ENCODE measurements at places on chromosomes 16 and 17.

GRCh38 chr16:78800523-78800922 is 701.1 kb downstream of the WWOX start:
- DNase-seq, result no peak

DNA sequence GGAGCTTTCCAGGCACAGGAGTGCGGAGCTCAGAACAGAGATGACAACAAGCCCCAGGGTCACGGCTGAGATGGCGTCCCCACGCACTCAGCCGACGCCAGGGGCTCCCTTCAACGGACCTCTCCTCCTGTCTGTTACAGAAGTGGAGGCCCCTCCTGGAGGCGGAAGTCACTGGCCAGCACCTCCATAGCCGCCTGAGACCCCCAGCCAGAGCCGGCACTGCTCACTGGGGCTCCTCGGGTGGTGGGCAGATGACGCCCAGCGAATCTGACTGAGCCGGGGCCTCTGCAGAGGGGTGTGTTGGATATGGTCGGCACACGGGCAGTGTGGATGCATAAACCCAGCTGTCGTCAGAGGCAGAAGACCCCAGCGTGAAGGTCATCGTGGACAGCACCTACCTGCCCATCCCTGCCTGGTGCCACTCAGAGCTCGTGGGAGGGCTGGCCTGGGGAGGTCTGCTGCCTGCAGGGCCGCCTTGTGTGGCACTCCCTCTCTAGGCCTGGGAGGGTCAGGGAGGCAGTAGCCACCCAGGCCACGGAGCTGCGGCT is 20.0 kb downstream of the NDUFAF8 start:
- DNase-seq, result no peak

GRCh38 chr17:4537451-4538235 is 17.5 kb downstream of the MYBBP1A start:
- DNase-seq, result no peak

GRCh38 chr16:8568231-8568617 is 22.1 kb downstream of the TMEM114 start:
- DNase-seq, result no peak

DNA sequence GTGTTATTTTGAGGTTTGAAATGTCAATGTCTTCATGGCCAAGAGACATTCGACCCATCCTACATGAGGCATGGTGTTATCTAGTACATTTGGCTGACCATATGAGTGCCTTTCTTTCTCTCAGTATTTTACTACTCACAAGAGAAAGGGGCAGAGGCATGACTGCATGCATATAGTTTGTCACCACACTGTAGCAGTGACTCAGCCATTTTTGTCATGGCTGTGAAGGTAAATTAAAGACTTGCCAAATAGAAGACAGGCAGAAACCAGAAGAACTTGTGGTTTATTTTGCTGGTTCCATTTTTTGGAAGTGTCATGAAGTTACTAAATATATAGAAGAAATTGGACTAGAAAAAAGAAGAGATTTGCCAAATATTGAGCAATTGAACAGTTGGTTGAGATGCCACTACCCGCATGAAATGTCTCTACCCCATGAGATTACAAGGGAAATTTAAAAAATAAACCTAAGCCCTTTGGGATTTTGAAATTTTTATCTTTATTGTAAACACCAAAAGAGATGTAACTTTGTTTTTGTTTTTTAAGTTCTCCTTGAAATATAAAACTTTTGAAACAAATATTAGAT is 170.3 kb downstream of the CHD9 start:
- DNase-seq, result no peak

DNA sequence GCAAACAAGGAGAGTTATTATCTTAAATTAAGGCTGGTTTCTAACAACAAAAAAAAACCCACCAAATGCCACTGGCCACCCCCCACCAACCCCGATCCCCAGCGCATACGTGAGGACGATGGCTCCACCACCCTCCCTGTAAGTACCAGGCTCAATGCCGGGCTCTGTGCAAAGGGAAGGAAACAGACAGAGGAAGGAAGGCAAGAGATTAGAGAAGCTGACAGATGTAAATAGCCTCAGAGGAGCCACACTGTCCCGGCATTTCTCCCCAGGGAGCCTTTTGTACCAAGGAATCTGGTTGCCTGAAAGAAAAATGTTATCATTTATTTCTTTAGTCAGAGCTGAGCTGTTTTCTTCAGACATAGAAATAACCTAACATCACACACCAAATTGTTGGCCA is 13.1 kb downstream of the SOST start:
- DNase-seq, result no peak

DNA sequence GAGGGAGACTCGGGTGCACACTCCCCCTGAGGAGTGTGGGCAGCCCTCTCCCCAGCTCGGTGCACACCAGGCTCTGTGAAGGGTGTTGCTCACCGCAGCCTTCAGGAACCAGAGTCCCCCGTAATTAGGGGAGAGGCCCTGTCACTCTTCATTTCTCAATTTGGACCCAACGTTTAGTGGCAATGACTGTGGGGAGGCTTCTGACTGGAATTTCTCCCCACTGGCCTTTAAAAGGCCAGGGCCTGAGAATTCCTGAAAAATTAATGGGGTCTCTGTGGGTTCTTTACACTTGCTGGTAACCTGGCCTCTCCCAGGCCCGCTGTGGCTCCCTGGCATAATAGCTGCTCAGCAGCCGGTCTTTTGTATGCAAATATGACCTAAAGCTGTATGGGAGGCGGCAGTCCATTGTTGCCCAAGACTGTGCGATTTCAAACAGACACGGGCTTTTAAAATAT is 209.7 kb downstream of the MSI2 start:
- DNase-seq, result peak; percentile 57

DNA sequence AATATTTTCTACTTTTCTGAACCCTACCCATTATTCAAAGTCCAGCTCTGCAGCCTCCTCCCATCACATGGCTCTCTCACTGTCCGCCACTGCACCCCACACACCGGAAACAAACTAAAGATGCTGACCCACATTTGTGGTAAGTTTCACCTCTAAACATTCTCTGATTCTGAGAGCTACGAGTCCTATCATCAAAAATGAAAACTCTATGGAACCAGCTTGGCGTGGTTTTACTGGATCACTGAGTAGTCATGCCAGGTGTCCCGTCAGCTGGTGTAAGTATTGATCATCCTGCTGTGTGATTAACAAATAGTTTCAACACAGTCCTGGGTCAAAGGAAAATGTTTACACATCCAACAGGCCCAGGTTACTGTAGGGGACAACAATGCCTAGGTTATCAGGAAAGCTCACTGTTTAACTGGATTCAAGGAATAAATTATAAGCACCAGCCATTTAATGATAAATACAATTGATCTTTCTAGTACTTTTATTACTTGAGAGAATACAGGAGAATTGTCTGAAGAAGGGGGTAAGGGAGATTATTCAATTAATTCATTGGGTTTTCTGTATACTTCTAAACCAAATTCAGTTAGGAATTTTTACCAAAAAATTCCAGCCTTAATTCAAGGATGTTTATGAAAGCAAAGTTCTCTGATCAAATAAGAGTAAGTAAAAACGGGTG is 33.9 kb downstream of the CYTH1 start:
- no peak for DNase-seq

GRCh38 chr16:49682577-49683165 is 173.2 kb downstream of the ZNF423 start:
- DNase-seq, result no peak

DNA sequence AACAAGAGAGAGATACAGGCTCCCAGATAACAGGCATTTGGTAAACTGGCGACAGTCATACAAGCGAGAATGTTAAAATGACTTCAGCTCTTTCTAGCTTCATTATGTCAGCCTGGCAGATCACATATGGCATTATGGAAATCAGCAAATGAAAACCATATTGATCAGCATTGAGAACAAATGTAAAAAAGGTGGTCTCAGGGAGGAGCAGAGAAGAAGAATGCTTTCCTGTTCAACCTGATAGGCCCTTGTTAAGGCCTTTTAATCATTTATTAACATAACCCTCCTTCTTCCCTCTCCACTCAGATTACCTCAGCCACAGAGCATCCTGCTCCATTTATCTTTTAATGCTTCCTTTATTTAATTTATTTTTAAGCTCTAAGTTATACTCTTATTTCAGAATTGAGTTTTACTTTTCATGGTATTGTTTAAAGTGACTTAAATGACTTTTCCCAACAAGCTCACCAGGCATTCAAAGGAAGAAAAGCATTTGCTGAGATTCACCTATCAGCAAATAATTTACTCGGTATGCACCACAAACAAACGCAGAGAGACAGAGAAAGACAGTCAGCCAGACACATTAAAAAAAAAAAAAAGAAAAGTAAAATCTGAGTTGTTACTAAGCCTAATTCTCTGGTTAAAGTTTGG is 243.9 kb upstream of the TBX2 start:
- DNase-seq, result no peak

GRCh38 chr17:4811471-4811870 is 4.5 kb downstream of the PLD2 start:
- DNase-seq, result no peak

DNA sequence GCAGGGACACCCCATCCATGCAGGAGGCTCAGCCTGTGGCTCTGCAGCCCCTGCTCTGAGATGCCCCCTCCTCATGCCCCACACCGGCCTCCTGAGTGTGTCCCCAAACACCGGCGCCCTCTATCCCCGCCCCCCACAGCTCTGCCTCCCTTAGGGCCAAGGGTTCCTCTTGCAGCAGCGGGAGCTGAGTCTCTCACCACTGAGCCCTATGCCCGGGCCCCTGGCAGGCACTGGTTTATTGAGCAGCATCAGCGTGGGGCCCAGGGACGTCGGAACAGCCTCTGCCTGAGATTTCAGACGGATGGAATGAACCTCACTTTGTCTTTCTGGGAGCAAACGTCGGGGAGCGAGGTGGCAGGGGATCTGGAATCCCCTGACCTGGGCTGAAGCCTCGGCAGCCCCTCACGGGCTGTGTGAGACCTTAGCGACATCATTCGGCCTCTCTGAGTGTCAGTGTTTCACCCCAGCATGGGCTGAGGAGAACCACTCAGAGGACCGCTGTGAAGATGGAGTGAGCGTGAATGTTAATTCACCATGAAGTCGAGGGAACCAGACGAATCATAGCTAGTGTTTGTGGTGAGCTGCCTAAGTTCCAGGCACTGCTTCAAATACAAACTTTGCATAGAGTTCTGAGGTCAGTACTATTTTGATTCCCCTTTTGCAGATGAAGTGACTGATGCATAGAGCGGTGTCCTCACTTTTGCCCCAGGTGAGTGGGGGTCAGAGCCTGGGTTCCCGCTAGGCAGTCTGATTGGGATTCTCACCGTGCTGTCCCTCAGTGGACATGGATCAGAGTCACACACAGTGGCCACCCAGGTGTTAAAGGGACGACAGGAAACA is 5.3 kb upstream of the C16orf74 start:
- DNase-seq, result no peak

DNA sequence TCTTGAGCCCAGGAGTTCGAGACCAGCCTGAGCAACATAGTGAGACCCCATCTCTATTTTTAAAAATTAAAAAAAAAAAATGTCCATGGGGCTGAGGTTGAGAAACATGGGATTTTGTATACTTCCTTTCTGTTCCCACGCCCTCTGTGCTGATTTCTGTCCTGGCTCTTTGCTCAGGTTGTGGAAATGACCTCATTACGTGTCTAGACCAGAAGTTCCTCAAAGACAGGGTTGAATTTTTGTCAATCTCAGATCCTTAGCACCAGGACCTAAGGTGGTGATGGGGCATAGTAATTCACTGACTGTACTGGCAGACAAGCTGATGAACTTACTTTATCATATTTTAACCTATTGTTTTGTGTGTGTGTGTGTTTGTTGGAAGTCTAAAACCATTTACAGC is 11.2 kb upstream of the HNF1B start:
- no peak for DNase-seq

- no peak for DNase-seq
These were observed 239.6 kb upstream of the FOXF1 start for GRCh38 chr16:86270696-86271095.

DNA sequence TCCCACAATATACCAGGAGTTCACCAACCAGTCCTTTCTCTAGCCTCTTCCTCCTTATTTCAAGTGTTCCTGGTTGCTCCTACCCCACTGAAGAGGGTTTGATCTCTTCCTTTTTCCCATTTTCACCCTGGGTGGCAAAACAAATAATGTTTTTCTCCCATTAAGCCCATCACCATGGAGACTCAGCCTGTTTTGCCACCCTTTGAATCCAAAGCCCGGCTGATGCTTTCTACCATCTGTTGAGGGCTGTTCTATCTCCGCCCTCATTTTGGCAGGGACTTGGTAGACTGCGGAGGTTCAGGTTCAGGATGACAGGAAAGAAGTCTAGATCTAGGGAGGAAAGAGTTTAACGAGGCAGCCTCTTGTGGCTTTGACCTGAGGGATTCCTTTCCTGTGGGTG is 2.6 kb downstream of the DNAH2 start:
- no peak for DNase-seq

DNA sequence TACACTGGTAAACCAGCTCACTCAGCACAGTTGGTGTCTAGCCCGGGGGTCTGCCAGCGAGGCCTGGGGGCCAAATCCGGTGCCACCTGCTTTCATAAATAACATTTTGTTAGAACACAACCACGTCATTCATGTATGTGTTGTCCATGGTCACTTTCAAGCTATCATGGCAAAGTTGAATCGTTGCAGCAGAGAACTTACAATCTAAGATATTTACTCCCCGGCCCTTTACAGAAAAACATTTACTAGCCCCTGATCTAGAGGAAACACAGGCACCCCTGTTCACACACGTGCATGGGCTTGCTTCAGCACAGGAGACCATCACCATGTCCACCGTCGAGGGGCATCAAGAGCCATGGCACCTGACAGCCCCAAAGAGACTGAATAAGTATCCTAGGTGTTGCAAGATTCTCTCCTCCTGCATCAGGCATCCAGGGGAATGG is 111.4 kb upstream of the DNAH9 start:
- DNase-seq, result peak; percentile 34

DNA sequence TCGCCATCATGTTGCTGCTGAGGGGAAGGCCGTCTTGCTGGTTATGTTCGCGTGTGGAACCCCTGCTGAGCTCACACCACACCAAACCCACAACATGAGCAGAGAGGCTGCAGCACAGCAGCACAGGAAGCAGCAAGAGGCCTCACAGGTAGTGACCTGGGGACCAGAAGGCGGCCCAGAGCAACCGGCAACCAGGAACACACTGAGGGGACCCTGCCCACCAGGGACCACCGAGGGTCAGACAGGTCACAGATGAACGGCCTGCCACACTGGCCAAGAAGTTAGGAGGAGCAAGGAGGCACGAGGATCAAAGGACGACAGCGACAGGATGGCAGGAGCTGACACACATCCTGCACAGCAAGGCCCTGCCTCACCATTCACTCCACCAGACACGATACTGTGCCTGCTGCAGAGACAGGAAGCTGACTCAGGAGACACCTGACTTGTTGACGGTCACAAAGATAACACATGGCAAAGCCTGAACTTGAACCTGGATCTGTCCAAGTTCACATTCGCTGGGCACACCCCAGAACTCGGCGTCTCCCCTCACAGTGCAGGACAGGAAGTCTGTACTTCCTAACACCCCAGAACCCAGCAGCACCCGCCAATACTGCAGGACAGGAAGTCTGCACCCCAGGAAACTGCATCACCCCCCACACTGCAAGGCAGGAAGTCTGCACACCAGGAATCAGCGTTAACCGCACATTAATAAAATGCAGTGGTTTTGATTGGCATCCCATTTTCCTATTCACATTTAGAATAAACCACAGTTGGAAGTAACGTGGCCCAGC is 98.5 kb downstream of the ZNF778 start:
- DNase-seq, result no peak
